ENCODE measurements at places on chromosomes 16 and 17.

DNA sequence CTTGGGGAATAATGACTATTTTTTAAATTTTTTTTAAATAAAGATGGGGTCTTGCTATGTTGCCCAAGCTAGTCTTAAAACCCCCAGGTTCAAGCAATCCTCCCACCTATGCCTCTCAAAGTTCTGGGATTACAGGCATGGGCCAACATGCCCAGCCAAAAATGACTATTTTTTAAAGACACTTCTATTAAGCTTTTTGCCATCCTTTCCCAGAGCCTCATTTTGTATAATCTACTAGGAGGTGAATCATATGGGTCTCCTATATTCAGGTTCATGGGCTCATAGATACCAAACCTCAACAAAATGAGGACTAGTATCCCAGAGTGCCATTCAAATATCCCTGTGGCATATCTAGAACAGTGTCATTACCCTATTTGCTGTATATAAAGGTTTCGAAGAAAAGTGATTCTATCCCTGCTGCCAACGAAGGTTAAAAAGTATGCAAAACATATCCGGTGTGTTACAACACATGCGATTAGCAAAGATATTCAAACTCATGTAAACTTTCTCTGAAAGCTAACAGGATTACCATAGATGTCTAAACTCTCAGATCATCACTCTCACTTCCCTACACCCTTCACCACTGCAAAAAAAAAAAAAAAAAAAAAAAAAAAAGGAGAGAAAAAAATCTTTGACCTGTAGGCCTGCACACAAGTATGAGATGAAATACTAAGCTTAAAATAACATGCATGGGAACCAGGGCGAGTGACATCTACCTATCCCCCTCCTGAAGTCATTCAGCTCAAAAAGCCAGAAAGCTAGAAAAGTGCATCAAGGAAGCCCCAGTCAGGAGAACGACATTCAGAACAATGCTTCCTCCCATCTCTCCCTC, 23.5 kb downstream of the XPO6 start:
- no peak for DNase-seq

GRCh38 chr16:17128791-17129190, 342.0 kb downstream of the XYLT1 start:
- no peak for DNase-seq

- no peak for DNase-seq
Observed at GRCh38 chr17:66720027-66720426, 114.9 kb upstream of the CACNG5 start.

DNA sequence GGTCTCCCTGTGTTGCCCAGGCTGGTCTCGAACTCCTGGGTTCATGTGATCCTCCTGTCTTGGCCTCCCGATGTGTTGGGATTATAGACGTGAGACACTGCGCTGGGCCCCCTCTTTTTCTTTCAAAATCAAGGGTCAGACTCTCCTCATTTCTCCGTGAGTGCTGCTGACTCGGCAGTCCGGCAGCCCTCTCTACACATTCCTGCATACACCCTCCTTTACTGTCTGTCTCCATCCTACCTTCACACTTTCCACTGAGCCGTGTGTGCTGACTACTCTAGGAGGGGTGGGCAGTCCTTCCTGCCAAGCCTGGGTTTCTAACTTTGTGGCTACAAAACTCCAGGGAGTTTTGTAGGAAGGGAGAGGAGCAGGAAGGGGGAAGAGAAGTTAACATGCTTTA, 195.2 kb downstream of the PARN start:
- DNase-seq: no peak

DNA sequence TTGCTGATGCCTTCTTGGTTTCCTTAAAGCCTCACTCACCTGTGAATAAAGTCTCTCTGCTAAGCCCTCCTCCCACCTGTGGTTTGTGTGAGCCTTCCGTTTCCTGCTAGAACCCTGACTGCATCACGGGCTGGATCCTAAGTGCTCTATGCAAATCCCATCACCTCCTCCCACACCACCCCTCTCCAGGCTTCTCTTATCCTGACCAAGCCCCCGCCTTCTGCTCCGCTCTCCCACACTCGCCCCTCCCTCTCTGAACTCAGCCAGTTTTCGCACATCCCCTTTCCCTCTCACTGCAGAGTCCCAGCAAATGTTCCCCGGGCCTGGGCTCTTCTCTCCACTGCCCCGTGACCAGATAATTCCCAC, 51.8 kb downstream of the PIMREG start:
- DNase-seq: peak; percentile 59

DNA sequence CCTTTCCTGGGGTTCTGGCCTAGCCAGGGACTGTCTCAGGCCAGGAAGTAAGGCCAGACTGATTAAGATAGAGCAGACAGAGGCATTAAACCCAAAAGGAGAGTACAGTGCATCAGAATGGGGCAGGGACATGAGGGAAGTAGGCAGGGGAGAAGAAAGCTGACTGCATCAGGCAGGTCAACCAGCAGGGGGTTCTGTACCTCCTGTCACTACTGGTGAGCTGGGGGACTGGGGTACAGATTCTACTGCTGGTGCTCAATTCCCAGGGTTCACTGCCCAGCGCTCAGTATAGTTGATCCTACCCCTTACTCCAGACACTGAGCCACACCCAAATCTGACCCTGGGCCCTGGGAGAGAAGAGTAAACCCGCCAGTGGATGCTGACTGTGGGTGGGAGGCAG, 12.9 kb upstream of the MTMR4 start:
- no peak for DNase-seq

- no peak for DNase-seq
Observed at GRCh38 chr17:79224903-79225302, 150.3 kb downstream of the ENGASE start.

DNA sequence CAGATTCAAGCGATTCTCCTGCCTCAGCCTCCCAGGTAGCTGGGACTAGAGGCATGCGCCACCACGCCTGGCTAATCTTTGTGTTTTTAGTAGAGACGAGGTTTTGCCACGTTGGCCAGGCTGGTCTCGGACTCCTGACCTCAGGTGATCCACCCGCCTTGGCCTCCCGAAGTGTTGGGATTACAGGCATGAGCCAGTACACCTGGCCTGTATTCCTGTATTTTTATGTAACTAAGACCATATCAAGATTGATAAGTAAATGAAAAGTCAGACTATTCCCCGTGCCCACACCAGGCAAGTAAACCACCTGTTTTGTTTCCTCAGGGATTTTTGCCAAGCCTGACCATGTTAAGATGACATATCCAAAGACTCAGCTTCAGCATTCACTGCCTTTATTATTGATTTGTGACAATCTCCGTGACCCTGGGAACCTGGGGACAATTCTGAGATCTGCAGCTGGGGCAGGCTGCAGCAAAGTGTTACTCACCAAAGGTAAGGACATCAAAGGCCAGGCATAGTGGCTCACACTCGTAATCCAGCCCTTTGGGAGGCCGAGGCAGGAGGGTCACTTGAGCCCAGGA, 5.6 kb downstream of the MRM3 start:
- DNase-seq: no peak

DNA sequence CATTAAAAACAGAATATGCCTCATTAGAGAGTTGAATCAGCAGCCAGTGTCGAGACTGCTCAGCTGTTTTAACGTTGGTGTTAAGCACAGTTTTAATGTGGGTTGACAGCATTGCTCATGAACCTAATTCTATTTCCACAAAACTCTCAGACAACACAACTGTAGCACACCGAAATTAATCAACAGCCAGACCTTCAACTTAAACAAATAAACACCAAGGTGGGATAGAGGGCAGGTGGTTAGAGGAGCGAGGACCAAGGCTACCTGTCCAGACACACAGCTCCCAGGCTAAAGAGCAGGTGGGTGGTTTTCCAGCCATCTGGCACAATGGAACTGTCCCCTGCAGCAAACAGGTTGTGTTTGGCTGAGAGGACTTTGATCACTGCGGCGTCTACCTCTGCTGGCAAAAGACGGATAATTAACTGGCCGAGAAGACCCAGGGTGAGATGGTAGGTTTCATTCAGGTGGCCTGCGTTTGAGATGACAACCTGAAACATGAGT, 69.6 kb upstream of the ATP2A3 start:
- no peak for DNase-seq

DNA sequence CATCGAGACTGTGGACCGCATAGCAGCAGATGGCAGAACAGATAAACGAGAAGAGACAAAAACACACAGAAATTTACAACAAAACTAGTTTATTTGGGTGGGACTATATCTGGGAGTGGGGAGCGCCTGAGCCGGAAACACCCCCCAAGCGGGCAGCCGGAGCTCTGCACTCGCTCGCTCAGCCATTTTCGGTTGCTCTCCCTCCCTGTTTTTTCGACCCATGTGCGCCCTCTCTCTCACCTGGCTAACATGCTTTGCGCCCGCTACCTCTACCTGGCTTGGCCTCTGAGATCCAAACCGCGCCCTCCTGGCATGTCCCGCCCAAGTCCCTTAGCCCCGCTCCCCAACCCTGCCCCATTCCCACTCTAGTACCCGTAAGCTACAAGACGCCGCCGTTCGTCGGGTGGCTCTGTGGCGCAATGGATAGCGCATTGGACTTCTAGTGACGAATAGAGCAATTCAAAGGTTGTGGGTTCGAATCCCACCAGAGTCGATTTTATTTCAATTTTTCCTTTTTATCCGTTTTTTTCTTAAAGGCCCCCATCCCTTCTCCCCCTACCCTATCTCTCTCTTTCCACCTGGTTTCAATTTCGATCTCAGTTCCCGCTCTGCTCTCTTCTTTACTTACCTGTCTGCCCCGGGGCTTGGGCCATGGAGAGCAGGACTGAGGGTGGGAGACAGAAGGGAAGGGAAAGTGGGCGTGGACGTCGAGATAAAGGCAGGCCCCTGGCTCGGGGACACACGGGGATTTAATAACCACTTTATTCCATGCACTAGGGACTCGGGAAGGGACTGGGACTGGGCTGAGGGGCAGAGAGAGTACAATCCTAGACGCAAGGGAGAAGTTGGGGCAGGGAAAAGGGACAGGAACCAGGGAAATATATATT, 2.4 kb upstream of the ALOXE3 start:
- peak; percentile 63 for DNase-seq

DNA sequence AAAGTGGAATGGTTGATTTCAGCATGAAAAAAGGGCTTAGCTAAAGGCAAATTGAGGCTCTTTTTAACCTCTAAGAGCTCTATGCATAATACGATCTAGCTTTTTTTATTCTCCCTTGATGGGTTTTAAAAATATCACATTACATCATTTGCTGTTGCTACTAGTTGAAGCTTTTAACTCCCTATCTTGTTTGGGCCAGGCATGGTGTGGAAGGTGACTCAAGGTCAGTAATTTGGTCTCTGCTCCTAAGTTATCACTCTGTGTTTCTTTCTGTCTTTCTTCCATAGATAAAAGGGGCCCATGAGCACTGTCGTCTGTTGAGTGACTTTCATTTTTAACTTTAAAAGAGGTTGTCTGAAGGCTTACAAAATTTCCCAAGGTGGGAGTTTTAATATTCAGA, 58.1 kb upstream of the GOT2 start:
- DNase-seq: no peak

GRCh38 chr16:2821487-2822157, 4.6 kb downstream of the PRSS21 start:
- DNase-seq: no peak

- DNase-seq: peak; percentile 43
Observed at GRCh38 chr16:73040136-73040535, 7.8 kb downstream of the ZFHX3 start.

DNA sequence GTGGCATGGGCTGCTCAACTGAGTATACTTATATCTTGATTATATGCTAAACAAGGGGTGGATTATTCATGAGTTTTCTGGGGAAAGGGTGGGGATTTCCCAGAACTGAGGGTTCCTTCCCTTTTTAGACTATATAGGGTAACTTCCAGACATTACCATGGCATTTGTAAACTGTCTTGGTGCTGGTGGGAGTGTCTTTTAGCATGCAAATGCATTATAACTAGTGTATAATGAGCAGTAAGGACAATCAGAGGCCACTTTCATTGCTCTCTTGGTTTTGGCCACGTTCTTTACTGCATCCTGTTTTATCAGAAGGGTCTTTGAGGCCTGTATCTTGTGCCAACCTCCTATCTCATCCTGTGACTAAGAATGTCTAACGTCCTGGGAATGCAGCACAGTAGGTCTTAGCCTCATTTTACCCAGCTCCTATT, 12.0 kb downstream of the PRR11 start:
- no peak for DNase-seq

GRCh38 chr16:57775661-57776469, 26.4 kb downstream of the KIFC3 start:
- peak; percentile 61 for DNase-seq

- no peak for DNase-seq
Observed at GRCh38 chr16:77536809-77537208, 102.0 kb upstream of the ADAMTS18 start.

Data from NCI-H524 (cell line).